ENCODE measurements at places on chromosomes 4 and X.

DNA sequence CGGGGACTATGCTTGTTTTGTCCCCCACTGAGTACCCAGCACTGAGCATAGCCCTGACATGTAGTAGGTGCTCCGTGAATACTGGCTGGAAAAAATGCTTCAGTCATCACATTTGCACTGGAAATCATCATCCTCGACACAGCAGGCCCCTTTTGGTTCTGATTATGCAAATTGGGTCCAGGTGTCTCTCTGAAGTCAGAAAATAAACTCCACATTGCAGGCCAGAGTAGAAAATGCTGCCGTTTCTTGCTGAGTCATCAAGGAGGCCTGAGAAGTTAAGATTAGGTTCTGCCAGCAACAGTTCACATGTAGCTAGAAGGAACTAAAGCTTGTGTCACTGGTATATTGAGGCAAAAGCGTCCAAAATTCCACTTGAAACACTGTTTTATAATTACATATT is 15.0 kb upstream of the STK32B start:
- DNase-seq, result no peak

DNA sequence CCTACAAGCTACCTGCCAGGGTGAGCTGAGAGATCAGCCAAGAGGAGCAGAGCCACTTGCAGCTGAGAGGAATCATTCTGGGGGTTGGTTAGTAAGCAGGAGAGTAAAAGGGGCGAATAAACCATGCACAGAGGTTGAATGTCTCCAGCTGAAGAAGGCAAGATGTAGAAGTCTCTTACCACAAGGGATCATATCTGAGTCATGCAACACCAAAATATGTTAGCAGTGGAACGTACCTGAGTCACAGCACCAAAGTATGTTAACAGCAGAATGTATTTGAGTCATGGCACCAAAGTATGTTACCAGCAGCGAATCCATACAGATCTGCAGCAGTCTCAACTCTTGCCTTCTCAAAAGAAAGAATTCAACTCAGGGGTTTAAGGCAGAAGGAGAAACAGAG is 29.9 kb downstream of the C4orf51 start:
- DNase-seq, result no peak

DNA sequence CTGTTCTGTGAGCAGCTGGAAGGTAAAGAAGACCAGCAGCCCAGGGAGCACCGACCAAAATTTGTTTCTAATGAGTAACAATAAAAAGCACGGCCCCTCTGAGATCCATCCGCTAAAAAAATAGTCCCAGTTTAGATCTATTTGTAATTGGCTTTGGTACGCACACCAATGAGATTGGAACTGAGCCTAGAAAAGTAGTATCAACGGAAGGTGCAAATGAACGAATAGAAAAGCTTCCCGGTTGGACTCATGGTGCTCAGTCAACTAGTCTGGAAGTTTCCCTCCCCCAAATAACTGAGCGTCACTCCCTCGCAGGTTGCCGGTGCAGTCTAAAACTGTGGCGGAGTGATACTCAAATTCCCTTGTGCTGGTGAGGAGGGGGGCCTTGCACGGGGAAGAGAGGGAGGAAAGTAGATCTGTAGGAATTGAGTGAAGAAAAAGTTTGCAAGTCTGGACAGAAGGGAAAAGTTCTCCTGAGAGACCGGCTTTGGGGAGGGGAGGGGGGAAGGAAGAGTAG is at the start of gene COL4A5:
Gene COL4A5, plus strand, starts transcription at position 413 of the 517 bp plus-strand sequence. CDS start 288 bp downstream, outside the sequence.
- no peak for DNase-seq

GRCh38 chr4:26344901-26345564 is 24.2 kb downstream of the RBPJ start:
- no peak for DNase-seq
